KG1 (cell line): ENCODE measurements at places on chromosomes 5 and 9.

DNA sequence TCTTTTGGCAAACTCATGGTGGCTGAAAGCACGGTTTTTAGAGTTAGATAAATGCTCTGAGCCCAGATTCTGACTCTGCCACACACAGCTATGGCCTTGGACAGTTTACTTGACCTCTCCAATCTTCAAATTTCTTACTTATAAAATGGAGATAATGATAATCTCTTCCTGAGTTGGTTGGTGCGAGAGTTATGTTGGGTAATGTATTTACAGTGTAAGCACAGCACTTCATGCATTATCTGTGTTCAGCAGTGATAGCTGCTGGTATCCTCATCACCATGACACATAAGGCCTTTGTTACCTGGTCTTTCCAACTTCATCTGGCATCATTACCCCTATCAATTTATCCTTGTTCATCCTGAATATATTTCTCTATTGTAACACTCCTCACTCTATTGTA, 178.8 kb upstream of the ELL2 start:
- DNase-seq, result no peak

DNA sequence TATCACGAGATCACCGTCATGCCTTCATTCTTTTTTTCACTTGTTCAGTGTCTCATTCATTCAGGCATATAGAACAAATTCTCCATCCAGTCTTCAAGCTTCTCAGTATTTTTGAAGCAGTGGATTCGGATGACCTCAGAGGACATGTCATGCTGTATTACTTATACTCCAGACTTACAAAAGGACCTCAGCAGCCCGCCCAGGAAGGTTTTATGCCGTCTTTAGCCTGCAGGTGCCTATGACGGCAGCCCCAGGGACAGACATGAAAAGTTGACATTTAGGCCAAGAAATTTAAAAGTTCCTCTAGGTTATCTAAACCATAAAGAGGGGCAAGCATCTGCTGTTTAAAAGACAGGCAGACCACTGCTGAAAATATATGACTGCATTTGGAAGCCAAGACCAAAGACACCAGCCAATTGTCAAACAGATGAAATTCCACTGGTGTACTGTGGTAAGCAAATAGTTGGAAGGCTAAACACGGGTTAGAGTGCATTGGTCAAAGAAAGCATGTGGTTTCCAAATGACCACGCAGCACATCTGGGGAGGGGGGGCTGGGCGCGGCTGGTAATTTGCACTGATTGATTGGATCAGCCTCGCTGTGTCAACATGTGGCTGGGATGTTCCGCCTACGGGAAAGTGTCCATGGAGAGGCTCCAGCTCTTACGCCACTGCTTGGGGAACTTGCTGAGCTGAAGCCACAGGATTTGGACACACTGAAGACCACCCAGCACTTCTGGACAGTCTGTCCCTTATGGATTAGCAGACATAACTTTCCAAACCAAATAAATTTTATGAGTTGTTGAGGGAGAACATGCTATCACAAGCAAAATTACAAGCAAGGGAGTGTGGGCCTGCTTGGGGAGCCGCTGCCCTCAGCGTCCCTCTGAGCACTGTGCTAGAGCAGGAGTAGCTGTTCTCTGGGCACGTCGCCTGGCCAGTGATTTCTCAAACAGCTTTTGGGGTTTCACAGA, 173.6 kb downstream of the FANCC start:
- no peak for DNase-seq

GRCh38 chr9:8533681-8534080, 734.1 kb upstream of the DMAC1 start:
- DNase-seq, result no peak

GRCh38 chr5:159184858-159185381, 24.4 kb downstream of the RNF145 start:
- DNase-seq, result no peak

DNA sequence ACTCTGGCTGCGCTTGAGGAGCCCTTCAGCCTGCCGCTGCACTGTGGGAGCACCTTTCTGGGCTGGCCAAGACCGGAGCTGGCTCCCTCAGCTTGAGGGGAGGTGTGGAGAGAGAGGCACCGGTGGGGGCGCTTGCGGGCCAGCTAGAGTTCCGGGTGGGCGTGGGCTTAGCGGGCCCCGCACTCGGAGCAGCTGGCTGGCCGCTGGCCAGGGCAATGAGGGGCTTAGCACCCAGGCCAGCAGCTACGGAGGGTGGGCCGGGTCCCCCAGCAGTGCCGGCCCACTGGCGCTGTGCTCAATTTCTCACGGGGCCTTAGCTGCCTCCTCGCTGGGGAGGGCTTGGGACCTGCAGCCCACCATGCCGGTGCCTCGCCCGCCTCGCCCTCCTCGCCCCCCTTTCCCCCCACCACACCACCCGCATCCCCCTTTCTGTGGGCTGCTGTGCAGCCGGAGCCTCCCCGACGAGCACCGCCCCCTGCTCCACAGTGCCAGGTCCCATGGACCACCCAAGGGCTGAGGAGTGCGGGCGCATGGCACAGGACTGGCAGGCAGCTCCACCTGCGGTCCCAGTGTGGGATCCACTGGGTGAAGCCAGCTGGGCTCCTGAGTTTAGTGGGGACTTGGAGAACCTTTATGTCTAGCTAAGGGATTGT, 954.5 kb downstream of the DTWD2 start:
- no peak for DNase-seq

- no peak for DNase-seq
These were observed 1180.2 kb downstream of the CDH12 start for GRCh38 chr5:21672911-21673310.

DNA sequence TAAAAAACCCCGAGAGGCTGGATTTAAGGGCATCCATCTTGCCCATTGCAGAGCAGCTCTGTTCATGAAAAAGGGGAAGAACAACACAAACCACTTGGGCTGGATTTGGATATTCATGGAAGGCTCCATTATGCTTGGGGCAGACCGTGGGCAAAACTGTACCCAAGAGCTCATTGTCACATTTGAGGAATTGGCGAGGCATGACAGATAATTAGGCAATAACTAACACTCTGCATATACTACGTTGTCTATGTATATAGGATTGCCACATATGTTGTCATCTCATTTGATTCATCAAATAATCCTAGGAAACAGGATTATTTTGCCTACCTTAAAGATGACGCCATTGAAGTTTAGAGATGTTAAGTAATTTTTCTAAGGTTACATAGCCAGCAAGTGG, 255.4 kb downstream of the SMARCA2 start:
- DNase-seq, result no peak

DNA sequence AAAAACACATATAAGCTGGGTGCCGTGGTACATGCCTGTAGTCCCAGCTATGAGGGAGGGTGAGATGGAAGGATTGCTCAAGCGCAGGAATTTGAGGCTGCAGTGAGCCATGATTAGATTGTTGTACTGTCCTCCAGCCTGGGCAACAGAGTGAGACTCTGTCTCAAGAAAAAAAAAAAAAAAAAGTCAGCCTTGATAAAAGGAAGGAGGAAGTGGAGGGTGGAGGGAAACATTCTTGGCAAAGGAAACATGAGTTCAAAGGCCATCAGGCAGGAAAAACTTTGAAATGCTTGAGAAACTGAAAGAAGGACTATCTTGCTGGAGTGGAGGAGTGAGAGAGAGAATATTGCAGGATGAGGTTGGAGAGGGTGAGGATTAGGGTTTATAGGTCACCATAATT, 18.3 kb upstream of the ANKHD1 start:
- no peak for DNase-seq

DNA sequence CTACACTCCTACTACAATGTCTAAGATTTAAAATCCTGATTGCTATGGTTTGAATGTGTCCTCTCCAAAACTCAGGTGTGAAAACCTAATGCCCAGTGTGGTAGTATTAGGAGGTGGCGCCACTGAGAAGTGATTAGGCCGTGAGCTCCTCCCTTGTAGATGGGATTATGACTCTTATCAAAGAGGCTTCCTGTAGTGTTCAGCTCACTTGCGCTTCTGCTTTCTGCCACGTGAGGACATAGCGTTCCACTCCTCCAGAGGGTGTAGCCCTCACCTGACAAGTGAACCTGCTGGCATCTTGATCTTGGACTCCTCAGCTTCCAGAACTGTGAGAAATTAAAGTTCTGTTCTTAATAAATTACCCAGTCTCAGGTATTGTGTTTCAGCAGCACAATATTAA, 33.0 kb upstream of the WHRN start:
- DNase-seq, result no peak

- no peak for DNase-seq
These were observed 40.9 kb downstream of the VLDLR start for GRCh38 chr9:2662496-2662895.

- DNase-seq, result no peak
These were observed 458.0 kb downstream of the DMAC1 start for GRCh38 chr9:7341571-7341970.

DNA sequence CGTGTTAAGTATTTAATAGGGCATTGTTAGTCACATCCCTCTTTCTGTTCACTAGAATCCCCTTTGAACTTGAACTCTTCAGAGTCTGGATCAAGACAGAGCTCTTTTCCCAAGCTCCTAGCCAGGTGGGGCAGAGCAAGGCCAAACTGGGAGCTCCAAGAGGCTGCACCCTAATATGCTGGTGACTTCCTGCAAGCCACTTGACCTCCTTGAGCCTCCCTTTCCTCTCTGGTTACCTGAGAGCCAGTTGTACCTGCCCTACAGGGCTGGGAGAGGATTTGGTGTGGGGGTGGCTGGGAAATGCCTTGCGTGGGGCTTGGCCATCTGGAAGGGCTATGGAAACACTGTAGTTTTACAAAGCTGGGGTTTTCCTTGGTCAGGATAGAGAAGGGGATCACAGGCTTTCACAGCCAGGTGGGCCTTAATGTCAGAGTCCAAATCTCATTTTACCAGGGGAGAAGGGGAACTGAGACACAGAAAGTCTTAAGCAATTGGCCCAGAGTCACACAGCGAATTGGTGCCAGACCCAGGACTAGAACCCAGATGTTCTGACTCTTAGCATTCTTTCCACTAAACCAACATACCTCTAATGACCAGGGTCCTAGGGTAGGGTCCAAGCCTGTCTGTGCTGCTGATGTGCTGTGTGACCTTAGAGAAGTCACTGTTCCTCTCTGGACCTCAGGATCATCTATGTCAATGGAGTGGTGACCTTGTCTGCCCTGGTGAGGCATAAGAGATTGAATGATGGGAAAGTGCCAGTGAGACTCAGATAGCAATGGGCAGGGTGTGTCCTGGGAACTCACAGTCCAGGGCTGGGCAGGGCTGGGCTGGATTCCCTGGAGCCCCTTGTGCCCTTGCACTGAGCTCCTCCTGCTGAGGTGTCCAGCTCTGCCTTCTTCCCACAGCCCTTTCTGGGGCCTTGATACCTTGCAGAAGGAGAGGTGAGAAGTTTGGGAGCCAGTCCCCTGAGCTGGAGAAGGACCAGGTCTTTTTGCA, 35.8 kb downstream of the GSN start:
- no peak for DNase-seq

DNA sequence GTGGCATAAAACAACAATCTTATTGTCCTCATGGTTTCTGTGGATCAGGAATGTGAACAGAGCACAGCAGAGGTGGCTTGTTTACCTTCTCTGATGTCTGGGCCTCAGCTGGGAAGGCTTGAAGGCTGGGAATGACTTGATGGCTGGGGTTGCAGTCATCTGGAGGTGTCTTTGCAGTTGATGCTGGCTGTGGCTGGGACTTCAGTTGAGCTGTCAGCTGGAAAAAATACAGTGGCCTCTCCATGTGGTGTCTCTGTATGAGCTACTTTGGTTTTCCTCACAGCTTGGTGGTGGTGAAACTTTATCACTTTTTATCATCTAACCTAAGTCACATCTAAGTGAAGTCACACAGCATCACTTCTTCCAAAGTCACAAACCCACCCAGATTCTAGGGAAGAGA, 24.7 kb upstream of the STX17 start:
- DNase-seq, result no peak

DNA sequence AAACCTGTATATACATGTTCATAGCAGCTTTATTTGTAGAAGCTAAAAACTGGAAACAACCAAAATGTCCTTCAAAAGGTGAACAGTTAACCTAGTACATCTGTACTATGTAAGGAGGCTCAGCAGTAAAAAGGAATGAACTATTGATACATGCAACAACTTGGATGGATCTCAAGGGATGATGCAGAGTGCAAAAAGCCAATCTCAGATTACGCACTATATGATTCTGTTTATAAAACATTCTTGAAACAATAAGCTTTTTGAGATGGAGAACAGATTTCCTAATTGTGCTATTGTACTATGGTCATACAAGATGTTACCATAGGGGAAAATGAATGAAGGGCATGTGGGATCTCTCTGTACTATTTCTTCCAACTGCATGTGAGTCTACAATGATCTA, 88.9 kb downstream of the PAM start:
- DNase-seq, result no peak

- no peak for DNase-seq
These were observed 108.6 kb upstream of the CDKN2B start for GRCh38 chr9:22117511-22118384.

- DNase-seq, result no peak
These were observed 2.0 kb upstream of the CXXC5 start for GRCh38 chr5:139646111-139646510.

DNA sequence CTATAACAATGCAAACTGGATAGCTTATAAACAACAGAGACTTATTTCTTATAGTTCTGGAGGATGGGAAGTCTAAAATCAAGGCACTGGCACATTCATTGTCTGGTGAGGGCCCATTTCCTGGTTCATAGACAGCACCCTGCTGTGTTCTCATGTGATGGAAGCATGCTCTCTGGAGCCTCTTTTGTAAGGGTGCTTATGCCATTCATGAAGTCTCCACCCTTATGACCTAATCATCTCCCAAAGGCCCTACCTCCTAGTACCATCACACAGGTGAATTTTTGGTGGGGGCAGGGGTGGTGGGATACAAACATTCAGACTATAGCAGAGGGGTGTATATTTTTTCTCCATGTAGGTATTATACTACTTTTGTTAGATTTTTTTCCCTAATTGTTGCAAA, 92.4 kb downstream of the UNC13B start:
- DNase-seq, result no peak

GRCh38 chr5:11322133-11322532, 561.1 kb upstream of the DAP start:
- no peak for DNase-seq

DNA sequence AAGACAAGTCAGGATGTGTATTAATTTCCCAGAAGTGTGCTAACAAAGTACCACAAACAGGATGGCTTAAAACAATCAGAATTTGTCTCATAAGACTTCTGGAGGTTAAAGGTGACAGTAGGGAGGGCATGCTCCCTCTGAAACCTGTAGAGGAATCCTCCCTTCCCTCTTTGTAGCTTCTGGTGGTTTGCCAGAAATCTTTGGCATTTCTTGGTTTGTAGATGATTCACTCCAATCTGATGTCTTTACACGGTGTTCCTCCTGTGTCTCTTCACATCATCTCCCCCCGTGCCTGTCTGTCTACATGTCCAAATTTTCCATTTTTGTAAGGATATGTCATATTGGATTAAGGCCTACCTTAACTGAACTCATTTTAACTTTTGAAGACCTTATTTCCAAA, 471.5 kb downstream of the ZNF608 start:
- DNase-seq, result no peak

GRCh38 chr5:135211083-135211790, 177.2 kb upstream of the PITX1 start:
- no peak for DNase-seq

DNA sequence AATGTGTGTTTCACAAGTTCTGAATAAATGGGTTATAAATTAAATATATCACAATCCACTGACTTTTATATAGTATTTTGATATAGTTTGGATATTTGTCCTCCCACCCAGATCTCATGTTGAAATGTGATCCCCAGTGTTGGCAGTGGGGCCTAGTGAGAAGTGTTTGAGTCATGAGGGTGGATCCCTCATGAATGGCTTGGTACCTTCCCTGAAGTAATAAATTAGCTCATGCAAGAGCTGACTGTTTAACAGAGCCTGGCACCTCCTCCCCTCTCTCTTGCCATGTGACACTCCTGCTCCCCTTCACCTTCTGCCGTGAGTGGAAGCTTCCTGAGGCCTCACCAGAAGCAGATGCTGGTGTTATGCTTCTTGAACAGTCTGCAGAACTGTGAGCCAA, 127.9 kb upstream of the PALM2AKAP2 start:
- DNase-seq, result no peak
